ENCODE measurements at places on chromosomes 7 and 10.

DNA sequence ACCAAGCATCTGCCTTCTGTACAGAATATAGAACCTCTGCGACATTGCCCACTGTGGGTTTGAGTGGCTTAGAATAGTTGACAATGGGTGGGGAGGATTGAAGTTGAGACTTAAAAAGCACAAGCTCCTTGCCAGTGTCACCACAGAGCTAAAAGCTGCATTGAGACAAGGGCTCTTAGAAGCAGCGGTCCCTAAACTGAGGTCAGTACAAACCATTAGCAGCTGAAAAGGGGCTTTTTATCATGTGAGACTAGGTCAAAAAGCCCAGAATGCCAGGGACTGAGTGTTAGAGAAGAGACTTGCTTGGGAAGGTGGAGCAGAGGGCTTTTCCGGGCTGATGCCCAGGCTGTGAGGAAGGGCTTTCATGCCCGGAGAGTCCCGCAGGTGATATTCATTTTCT, 91.3 kb downstream of the POU6F2 start:
- DNase-seq = no peak

GRCh38 chr7:51224811-51225595, 91.6 kb downstream of the COBL start:
- no peak for DNase-seq

- no peak for DNase-seq
These were observed 170.1 kb downstream of the ADRA2A start for GRCh38 chr10:111246814-111247452.

DNA sequence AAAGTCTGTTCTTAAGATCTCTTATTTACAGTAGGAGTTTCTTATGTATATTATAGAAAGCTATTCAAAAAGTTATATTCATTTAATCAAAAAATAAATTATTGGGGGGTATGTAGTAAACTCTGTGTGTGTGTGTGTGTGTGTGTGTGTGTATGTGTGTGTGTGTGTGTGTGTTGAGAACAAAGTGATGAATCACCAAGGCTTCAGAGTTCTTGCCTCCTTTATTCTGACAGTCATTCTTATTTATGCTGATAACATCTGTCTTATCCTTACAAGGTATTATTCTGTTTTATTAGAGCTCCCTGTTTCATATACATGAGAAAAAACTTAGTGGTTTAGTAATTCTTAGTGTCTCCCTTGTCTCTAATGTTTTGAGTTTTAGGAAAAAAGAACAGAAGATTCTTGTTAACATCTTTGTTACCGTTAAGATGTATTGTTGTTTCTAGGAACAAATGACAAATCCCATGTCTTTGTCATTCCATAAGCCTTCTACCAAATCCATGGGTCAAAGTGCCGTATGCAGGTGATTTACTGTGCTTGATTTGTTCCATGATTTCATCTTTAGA, 424.0 kb downstream of the EXOC4 start:
- DNase-seq = no peak

- DNase-seq = peak; percentile 50
These were observed 122.8 kb upstream of the CTTNBP2 start for GRCh38 chr7:117995850-117996650.

GRCh38 chr10:11189582-11190376, 172.1 kb downstream of the CELF2 start:
- no peak for DNase-seq

GRCh38 chr7:127812540-127812939, 160.5 kb downstream of the SND1 start:
- no peak for DNase-seq

DNA sequence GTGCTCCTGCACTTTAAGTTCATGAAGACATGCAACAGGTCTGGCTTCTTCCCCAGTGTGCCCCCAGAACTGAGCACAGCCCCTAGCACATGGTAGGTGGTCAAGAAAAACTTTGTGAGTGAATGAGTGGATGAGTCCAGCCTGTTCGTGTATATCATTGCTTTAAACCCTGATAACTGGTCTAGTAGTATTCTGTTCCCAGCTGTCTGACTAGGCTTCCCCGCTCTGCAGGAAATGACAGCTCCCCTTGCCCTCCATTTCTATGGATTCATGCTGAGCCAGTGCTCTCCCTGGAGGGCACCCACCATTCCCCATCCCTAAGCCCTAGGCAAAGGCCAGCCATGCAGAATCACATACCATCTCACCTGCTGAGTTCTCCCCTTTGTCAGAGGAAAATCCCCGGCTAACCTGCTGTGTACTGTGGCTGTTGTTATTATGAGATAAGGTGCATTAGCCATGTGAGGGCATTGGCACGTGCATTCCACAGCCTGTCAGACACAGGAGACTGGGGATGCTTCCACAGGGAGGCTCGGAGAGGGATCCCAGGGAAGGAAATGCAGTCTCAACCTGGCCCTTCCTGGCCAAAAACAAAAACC, 698.9 kb downstream of the GRID1 start:
- DNase-seq = no peak

DNA sequence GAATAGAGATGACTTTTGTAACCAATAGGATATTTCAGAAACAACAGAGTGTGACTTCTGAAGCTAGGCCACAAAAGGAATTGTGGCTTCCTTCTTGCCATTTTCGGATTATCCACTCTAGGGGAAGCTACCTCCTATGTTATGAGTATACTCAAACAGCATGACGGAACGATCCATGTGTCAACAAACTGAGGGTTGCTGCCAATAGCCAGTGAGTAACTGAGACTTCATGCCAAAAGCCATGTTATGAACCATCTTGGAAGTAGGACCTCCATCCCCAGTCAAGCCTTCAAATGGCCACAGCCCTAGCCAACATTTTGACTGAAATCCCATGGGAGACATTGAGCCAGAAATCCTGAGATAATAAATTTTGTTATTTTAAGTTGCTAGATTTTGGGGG, 69.0 kb upstream of the IL6 start:
- DNase-seq = no peak

DNA sequence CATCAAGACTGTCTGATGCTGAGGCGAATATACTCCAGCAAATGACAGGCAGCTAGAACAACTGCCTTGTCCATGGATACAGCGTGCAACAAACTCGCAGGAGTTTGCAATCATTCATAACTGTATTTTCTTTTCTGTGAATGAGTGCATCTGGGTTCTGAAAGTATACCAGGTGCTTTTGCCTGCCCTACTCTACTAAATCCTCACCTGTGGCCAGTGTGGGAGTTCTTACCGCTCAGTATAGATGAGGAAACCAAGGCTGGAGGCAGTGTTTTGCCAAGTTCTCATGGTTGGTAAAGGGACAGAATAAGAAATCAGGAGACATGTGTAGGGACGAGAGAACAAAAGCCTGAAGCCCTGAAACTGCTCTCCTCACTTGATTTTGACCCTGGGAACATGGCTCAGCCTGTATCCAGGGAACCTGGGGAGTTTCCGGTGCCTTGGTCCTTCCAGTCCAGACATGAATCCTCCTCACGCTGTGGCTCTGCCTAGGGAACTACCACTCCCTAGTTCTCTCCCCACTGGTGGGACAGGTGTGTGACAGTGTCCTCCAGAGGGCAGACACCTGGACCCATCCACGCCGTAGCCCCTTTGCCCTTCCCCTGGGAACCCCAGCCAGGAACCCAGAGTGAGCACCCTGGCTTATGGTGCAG, 142.0 kb downstream of the CDH23 start:
- DNase-seq = no peak

DNA sequence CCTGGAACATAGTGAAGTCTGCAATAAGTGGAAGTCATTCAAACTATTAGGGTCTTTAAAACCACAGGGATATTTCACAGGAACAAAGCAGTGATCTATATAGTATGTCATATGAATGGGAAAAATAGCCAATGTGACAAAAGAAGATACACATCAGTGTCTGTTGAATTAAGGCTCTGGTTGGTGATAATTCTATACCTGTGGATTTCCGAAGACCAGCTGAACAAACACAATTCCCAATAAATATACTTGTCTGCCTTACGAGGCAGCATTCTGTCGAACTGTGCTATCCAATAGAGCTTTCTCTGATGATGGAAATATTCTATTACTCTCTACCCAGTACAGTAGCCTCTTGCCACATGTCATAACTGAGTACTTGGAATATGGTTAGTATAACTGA, 55.9 kb upstream of the CAV2 start:
- no peak for DNase-seq

DNA sequence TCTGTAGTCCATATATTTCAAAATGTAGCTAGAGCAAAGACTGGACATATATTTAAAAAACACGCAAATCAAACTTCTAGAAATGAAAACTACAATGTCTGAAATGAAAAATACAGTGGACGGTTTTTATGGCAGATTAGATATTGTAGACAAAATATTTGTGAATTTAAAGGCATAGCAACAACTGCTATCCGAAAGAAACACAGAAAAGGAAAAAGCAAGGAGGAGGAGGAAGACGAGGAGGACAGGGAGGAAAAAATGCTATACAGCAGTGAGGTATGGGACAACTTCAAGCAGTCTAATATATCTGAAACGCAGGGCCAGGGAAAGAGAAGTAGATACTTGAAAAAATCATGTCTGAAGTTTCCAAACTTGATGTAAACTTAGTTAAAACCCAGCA, 13.3 kb downstream of the WASL start:
- DNase-seq = no peak

DNA sequence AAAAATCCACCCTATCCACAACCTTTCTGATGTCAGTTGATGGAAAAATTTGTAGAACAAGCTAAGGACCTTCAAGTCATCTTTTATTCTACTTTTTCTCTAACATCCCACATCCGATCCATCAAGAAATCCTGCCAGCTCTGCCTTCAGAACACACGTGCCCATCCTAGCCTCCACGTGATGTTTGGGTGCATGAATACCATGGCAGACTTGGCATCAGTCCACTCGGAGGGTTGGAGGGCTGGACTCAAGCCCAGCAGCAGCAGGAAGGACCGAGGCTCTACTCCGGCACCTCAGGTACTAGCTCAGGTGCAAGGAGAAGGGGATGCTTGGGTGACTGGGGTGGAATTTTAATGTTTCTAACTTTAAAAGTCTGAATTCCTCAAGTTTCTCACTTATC, 428.6 kb downstream of the DPP6 start:
- no peak for DNase-seq

- DNase-seq = no peak
These were observed 13.7 kb upstream of the NODAL start for GRCh38 chr10:70455213-70455630.

DNA sequence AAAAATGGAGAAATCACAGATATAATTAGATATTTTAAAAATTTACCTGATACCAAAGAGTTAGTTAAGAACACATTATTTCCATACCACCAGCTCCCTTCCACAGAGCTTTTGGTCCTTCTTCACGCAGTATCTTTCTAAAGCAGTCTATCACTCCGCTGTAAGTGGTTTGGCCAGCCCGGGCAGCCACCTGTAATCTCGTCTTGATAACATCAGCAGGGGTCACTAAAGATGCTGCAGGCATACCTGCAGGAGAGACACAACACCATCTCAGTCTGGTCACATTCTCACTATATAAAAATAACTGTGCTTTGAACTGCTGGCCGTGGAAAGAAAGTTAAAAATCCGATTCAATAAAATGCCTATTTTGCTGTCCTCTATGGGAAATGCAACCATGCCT, 200.1 kb downstream of the SLC25A13 start:
- no peak for DNase-seq

DNA sequence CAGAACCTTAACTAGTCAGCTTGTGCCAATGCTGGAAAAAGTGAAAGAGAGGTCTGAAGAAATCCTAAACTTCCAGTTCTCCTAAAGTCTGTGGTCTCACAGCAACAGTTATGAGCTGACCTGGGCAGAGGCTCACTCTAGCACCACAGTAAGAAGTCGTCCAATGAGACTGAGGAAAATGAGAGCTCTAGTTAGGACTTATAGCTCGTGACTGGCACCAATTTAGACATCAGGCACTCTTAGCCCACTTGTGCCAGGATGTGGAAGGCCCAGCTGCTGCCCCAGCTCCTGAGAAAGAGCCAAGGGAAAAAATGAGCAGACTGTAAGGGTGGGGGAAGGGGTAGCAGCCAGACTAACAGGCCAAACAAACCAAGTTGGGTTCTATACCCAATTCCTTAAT, 7.6 kb downstream of the MMS19 start:
- peak; percentile 21 for DNase-seq

DNA sequence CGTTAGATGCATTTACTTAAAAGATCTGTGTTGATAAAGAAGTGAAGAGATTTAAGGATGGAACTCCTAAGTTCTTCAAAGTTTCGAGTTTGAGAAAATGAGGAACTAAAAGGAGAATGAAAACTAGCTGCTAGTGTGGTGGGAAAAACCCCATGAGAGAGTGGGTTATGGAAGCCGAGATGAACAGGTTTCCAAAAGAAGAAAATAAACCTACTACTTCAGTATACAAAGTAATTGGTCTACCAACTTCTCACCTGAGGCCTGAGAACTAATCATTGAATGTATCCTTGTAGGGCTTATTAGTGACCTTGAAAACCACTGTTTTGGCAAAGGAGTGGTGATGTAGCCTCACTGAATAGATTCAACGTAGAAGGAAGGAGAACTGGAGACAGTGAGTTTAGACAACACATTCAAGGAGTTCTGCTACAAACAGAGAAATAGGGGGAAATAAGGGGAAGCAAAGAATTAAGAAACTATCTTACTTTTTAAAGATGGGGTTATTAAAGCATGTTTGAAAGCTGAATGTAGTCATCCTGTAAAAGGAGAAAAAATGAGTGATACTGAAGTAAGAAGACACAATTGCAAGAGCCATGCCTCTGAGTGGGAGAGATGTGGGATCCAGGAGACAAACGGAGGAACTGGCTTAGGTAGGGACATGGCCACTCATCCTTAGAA, 50.8 kb downstream of the CH25H start:
- no peak for DNase-seq

- DNase-seq = no peak
These were observed 74.5 kb downstream of the SYPL1 start for GRCh38 chr7:106037489-106038176.

DNA sequence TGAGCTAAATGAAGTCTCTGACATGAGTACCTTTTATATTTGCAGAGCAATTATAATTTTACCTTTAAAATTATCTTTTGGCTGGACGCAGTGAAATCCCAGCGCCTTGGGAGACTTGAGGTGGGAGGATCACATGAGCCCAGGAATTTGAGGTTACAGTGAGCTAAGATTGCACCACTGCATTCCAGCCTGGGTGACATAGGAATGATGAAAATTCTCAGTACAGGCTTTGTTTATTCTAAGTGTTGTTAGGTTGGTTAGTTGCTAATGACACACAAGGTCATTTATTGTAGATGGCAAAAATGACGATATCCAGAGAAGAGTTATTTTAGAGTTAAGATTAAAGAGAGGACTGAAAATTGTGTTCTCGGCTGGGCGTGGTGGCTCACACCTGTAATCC, 87.6 kb downstream of the XRCC2 start:
- no peak for DNase-seq

DNA sequence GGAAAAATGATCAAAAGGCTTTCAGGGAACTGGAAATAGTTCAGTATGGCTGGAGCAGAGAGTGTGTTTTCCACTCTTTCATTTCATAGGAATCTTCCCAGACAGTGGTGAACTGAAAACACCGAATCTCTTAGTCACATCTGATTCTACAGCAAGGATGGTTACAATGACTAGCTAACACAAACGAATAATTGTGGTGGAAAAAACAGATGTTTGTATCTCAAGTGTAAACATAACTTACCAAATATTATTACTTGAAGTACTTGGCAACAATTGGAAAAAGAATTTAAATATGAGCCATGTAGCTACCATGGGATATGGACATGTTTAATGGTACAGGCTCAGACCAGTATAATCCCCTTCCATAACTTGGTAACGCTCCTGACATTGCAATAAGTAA, 21.1 kb upstream of the BPGM start:
- no peak for DNase-seq

GRCh38 chr7:28539289-28539981, 127.1 kb downstream of the CREB5 start:
- DNase-seq = no peak
